Mesothelial cell of epicardium (in vitro differentiated cells): ENCODE measurements at places on chromosomes 1 and 21.

GRCh38 chr1:77756052-77756754 is 3.4 kb downstream of the USP33 start:
- DNase-seq: no peak

GRCh38 chr1:55694310-55694801 is 479.2 kb upstream of the USP24 start:
- DNase-seq: no peak

DNA sequence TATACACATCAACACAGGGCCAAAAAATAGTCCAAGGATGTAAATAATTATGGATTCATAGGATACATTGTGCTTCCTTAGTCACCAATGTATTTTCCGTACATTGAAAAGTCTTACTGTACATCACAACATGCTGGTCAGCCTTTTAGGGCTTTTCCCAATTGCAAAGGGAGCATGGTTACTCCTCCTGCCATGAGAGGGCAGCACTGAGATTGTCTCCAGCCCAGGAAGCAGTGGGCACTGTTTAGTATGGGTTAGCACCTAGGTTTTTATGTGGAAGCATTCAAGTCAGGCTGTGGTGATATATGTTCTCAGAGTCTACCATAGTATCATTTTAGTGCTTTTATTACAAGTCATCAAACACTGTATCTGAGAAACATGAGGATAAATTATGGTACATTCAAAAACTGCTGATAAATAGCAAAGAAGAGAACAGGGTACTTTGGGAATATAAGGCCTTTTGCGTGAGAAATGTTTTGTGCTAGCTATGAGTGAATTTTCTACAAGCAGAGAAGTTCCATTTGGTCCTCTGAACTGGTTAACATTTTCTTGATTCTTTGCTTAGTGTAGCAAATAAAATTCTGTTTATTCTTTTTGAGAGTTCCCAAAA is 34.0 kb downstream of the ST6GALNAC5 start:
- no peak for DNase-seq

DNA sequence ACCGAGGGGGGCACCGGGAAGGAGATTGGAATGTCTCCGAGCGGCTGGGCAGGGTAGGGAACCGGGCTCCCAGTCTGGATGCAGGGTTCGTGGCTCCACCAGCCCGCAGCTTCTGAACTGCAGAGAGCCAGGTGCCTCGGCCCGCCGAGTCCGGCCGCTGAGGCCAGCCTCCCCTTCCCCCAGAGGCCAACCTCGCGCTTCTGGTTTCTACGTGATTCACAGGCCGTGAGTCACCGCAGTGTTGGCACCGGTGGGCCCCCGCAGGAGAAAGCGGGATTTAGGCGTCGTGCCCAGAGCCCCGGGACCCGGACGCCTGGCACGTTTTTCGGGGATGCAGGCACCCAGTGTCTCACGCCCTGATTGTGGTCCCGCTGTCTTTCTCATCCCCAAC is 458 bp downstream of the CRABP2 start:
- DNase-seq: no peak

- no peak for DNase-seq
Observed at GRCh38 chr21:45281411-45282282, 6.0 kb downstream of the POFUT2 start.

DNA sequence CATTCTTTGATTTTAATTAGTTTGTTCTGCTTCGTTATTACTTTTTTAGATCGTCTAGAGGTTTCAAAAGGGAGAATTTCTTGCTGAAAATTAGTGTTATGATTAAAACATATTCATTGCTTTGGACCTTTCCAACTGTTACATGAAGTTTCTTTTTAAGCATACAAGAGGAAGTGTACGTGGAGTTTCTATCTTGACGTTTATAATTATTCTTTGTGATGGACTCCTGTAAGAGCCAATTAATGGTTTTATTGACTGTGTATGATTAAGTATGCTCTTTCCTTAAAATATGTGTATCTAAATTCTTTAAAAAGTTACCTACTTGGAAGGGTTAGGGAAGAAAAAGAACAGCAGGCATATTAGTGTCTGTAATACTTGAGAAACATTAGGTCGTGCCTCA is 37.8 kb downstream of the SPEN start:
- no peak for DNase-seq

DNA sequence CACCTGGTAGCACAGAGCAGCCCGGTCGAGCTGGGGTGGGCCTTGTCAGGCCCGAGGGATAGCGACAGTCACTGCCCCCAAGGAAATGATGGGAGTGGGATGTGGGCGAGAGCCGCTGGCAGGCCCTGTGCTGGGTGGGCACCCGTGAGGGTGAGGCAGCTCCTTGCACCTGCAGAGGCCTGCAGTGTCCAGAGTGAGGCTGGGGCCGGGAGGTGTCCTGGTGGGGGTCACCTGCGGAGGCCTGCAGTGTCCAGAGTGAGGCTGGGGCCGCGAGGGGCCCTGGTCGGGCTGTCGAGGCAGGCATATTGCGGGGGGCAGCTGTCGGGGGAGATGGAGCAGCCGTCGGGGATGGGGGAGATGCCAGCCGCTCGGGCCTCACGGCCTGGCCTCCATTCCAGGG is 49.5 kb downstream of the SLC19A1 start:
- no peak for DNase-seq

DNA sequence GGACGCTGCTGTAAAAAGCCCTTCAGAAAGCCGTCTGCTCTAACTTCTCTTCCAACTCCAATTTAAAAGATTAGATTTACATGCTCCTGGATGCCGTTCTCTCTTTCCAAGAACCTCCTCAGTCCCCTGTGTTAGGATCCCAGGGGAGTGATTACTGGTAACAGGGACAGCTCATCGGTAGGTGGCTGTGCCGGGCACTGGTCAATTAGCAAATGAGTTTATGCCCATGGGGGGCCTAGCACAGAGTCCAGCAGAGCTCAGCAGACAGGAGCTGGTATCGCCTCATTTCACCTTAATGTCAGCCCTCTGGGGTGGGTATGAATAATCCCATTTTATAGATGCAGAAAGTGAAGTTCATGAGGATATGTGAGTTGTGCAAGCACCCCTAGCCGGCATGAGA is 191.9 kb downstream of the GRIK3 start:
- no peak for DNase-seq

DNA sequence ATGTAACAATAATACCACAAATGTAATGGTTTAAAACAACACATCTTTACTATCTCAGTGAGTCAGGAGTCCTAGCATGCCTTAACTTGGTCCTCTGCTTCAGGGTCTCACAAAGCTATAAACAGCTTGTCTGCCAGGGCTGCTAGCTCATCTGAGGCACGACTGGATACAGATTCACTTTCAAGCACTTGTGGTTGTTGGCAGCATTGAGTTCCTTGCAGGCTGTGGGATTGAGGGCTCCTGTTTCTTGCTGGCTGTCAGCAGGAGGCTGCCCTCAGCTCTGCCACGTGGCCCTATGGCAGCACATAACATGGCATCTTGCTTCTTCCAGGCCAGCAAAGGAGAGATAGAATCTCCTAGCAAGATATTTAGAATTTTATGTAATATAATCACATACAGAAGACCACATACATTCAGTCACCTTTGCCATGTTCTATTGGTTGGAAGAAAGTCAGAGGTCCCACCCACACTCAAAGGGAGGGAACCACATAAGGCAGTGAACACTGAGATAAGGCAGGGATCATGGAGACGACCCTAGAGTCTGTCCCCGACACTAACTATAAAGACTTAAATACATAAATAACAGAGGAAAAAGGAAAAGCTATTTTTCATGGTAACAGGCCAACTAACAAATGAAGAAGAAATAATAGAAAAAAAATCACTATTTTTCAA is 18.9 kb upstream of the IPP start:
- DNase-seq: no peak

DNA sequence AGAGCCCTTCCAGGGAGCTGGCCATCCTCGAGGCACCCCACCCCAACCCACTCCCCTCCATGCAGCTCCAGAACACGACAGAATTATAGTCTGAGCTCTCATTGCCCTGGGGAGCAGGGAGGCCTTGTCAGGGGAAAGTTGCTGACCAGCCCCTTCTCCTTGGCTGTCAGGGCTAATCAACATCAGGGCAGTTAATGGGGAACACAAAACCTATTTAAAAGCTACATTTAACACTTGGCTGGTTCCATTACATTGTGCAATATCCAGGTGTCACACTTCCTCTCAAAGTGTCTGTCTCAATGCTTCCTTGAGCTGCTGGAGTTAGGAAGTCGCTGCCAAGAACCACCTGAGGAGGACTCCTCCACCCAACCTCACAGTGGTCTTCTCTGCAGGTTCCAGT is 111.8 kb upstream of the GRIK3 start:
- no peak for DNase-seq

DNA sequence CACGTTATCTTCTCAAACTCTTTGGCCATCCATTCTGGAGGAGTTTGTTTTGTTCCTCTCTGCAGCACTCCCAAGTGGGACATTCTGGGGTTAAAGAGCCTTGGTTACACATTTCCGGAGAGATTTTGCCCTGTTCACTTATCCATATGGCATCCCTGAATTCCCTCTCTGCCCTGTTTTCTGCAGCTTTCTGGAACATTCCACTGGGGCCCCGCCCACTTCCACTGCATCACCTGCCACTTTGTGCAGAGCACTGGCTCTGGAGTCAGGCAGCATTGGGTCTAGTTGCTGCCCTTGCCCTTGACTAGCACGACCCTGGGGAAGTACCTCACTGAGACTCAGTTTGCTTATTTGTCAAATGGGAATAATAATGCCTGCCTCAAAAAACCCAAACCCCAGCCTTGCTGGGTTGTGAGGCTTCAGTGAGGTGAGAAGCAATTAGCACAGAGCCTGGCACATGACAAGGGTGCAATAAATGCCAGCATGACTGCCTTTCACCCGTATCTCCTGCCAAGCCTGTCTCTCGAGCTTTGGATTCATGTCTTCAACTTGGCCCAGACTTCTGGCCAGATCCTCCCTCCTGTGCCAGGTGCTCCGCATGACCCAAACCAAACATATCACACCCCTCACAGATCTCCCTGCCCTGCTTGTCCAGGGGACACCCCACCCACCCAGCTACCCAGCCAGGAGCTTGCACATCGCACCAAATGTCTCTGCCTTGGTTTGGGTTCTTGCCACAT is 38.3 kb downstream of the IL6R start:
- no peak for DNase-seq

- no peak for DNase-seq
Observed at GRCh38 chr1:216549796-216550195, 126.5 kb upstream of the USH2A start.

DNA sequence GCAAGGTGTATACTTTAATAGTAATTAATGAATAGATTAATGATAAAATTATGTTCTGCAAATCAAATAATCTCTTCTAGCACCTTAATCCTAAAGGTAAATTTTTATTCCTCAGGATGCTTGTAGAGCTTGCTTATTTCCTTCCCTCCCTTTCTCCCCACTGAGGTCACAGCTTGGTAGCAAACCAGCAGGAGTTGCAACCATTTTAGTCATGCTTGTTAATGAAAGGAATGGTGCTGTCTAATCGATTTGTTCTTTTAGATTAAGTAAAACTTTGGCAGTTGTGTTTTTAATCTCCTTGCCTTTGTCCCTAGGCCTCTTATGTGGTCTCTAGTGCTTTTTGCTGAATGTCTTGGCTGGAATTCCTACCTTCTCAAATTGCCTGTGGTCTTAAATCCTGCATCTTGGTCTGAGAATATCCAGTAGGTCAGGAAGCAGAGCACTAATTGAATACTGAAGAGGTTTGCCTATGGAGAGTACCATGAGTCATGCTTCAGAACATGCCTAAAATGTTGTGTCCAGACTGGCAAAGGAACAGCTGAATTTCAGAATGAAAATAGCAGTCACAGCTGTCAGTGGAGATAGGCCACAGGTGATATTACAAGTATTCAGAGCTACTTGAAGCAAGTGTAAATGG is 36.3 kb upstream of the RWDD3 start:
- DNase-seq: no peak

DNA sequence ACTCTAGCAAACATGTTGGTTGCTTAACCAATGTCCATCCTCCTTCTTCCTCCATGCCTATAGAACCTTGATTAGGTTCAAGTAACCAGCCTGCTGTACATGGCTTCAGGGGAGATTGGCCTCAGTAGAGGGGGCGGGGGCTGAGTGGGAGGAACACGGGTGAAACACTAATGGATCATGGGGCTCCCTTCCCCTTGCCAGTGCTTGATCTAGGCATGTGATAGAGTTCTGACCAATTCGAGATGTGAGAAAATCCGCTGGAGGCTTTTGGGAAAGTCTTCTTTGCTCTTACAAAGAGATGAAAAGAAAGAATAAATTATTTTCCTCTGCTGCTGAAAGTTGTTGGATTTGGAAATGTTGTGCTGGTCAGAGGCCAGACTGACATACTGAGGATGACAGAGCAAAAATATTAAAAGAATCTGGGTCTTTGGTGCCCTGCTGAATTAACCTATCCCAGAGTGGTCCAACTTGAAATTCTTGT is 5.2 kb upstream of the OTUD7B start:
- DNase-seq: no peak

DNA sequence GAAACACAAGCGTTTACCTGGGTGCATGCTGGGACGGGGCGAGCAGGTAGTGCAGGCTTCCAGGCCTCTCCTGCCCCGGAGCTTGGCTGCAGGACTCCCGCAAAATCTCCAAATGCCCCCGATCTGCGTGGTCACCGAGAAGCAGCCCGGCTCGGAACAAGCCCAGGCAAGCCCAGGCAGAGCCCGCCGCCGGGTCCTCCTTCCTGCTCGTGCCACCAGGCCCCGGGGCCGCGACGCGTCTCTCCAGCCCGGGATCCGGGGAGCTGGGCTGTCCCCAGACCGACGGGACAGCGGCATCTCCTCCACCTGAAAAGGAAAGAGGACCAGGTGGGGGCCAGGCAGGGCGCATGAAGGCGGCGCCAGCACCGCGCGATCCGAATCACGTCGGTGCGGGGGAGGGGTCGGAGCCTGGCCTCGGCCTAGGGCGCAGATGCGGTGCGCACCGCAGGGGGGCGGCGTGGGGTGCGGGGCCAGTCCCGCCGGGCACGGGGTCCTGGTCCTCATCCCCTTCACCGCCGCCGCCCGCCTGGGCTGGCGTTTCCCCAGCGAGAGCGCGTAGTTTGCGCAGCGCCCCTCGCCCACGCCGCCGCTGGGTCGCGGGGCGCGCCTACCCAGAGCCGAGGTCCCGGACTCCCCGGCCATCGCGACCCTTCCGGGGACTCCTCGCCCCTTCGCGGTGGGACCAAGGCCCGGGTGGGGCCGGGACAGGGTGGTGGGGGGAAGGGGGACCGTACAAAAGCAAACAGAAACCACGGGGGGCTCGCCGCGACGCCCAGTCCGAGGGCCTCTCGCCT is 52.4 kb upstream of the H6PD start:
- peak; percentile 60 for DNase-seq

DNA sequence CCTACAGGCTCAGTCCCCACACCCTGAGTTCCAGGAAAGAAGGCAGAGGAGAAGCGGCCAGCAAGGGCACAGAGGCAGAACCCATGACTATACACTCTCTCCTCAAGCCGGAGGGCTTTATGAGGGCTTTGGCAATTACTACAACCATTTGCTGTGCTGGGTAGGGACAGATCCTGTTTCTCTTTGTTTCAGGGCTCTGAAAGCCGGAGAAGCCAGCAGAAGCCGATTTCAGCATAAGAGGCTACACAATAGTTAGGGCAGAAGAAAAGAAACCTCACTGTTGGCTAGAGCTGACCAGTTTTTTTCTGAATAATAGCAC is 13.9 kb downstream of the GPR3 start:
- no peak for DNase-seq
